ENCODE measurements at places on chromosomes 2 and 18.

GRCh38 chr2:210250622-210251021, 25.4 kb upstream of the ACADL start:
- DNase-seq, result no peak

GRCh38 chr2:49165662-49166061, 11.3 kb upstream of the FSHR start:
- DNase-seq, result no peak

- DNase-seq, result no peak
Measured at GRCh38 chr2:71877636-71878035, 270.0 kb downstream of the CYP26B1 start.

DNA sequence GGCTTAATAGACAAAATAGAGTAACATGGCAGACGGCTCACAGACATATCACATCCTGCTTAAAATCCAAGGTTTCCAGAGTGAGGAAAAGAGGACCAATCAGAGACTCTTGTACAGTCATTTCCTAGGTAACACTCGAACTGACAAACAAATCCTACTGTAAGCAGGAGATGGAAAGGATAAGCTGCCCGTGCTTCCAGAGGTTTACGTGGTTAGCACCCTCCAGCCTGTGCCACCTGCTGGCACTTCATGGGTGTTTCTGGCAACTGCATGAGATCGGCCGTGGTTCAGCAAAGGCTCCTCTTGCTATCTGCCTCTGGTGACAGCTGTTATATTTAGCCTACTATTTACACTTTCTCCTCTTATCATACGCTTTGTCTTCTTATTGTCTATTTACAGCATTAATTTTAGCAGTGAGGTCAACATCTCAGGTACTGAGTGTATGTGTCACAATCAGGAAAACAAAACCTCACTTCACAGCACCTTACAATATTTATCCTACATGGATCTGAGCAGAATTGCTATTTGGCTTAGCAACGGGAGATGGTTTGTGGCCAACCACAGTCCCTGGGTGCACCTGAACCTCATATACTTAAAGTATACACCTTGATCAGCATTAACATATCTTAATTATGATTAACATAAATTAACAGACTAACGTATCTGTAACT, 226.9 kb downstream of the TMEM163 start:
- DNase-seq, result peak; percentile 50

- DNase-seq, result no peak
Measured at GRCh38 chr18:48813321-48813720, 137.4 kb downstream of the SMAD7 start.
